Stimulated activated CD4-positive, alpha-beta T cell treated with anti-CD3 and anti-CD28 coated beads, Interleukin-1b, Interleukin-23, amount 100 ng/mL, for 1 hour (primary cell): ENCODE measurements at places on chromosomes 6 and 20.

- DNase-seq: no peak
These were observed 10.5 kb downstream of the OTOR start for GRCh38 chr20:16758454-16759180.

DNA sequence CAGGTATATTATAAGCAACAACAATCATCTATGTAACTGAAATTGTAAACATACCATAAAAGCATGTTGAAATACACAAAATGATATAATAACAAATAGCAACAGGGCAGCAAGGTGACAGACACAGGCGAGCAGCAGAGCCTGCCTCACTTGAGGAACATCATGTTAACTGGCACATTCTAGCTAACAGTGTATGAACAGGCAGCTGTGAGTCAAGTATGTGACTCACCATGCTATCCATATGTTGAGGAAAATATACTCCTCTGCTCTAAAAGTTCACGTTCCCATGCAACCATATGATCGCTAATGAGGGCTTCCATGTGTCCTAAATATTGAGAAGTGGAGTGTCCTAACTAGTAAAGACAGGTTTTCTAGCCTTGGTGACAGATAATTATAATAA is 18.4 kb downstream of the SERAC1 start:
- DNase-seq: no peak

GRCh38 chr20:4069751-4070150 is 54.4 kb upstream of the RNF24 start:
- no peak for DNase-seq

- DNase-seq: no peak
These were observed 1.3 kb upstream of the E2F1 start for GRCh38 chr20:33687370-33687915.

- no peak for DNase-seq
These were observed 6.9 kb upstream of the ZBTB12 start for GRCh38 chr6:31908791-31909190.

GRCh38 chr6:5529733-5530132 is 268.4 kb downstream of the FARS2 start:
- no peak for DNase-seq

DNA sequence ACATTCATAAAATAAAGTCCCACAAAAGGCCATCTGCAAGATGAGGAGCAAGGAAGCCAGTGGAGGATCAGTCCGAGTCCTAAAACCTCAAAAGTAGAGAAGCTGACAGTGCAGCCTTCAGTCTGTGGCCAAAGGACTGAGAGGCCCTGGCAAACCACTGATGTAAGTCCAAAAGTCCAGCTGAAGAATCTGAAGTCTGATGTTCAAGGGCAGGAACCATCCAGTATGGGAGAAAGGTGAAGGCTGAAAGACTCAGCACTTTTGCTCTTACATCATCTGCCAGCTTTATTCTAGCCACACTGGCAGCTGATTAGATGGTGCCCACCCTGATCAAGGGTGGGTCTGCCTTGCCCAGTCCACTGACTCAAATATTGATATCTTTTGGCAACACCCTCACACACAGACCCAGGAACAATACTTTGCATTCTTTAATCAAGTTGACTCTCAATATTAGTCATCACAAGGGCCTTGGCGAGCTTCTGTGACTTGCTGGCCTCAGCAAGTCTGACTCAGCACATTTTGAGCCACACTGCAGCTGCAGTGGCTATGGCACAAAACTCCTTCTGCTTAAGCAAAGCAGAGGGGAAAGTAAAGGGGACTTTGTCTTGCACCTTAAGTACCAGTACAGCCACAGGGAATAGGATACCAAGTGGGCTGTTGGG is 1370.3 kb upstream of the CITED2 start:
- no peak for DNase-seq

GRCh38 chr6:35977308-35977707 is 47.1 kb downstream of the SLC26A8 start:
- no peak for DNase-seq

DNA sequence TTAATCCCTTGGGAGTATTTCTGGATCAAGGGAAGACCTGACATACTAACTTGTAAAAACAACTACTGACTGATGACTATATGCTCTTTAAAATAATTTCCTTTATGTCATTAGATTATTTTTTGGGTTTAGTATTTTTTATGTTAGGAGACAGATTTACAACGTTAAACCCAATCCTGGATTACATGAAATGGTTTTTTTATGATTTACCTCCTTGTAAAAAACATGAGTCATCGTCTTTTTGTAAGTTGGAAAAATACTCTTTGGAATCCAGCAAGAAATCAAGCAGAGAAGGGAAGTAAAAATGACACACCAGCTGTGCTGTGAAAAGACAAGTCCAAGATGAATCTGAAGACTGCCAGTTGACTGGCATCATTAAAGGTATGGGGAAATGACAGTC is 6.7 kb downstream of the STK4 start:
- no peak for DNase-seq

DNA sequence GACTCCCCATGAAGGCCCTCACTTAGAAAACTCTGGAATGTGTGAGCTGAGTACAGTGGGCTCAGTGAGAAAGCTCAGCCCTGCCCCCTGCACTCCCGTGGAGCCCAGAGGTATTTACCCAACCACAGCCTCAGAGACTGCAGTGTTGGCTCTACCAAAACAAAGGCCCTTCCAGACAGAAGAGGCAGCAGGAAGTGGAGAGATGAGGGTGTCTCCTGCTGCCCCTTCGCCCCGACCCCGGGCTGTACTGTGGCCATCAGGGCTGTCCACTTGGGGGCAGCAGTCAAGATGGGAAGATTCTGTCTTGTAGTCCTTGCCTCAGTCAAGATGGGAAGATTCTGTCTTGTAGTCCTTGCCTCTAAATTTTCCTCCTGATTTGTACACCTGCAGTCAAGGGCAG is 341.3 kb downstream of the TAF4 start:
- no peak for DNase-seq

DNA sequence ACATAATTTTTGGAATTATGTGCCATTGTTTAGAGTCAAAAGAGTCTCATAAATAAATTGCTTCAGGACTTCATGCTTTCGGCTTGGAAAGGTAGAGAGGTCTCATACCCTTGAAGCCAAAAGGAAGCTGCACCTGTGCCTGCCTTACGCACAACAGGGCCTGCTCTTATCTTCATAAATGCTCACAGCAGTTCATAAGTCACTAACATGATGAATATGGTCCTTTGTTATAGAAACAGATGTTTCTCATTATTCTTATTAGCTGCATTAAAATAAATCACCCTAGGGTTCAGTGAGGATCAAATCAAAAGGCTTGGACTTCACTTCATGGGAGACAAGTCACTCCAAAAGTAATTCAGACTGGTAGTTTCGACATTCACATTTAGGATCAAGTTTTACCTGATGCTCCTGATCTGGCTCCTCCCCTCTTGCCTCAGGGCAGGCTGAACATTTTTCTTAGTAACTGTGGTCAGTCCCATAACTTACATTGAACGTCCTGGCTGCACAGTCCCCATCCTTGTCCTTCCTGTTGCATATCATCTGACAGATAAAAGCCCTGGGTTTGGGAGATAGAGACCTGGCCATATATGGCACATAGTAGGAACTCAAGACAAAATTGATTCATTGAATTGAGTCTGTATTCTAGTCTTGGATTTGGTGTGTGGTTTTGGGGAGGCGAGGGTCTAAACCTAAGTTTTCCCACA is 20.7 kb upstream of the SH3BGRL2 start:
- no peak for DNase-seq

GRCh38 chr6:167995302-167995701 is 2.2 kb upstream of the KIF25 start:
- no peak for DNase-seq

DNA sequence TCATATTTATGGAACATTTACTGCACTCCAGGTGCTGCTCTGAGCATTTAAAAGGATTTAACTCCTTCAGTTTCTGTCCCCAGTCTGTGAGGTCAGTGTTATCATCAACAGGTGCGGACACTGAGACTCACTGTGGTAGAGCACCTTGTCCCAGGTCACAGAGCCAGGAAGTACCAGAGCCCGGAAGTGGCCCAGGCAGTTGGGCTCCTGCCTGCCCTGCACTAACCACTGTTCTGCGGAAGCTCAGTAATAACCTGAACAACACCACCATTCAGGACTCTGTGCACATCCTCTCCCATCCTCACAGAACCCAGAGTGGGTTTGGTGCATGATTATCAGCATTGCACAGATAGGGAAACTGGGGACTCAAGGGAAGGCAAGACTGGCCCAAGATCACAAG is 16.8 kb upstream of the SIRPG start:
- DNase-seq: no peak
